ENCODE measurements at places on chromosomes 5 and 9.
A peak's percentile ranks its signal among the peaks of the same experiment; 100 is the strongest.

- no peak for DNase-seq
Measured at GRCh38 chr9:16112116-16112515, 559.3 kb downstream of the CCDC171 start.

DNA sequence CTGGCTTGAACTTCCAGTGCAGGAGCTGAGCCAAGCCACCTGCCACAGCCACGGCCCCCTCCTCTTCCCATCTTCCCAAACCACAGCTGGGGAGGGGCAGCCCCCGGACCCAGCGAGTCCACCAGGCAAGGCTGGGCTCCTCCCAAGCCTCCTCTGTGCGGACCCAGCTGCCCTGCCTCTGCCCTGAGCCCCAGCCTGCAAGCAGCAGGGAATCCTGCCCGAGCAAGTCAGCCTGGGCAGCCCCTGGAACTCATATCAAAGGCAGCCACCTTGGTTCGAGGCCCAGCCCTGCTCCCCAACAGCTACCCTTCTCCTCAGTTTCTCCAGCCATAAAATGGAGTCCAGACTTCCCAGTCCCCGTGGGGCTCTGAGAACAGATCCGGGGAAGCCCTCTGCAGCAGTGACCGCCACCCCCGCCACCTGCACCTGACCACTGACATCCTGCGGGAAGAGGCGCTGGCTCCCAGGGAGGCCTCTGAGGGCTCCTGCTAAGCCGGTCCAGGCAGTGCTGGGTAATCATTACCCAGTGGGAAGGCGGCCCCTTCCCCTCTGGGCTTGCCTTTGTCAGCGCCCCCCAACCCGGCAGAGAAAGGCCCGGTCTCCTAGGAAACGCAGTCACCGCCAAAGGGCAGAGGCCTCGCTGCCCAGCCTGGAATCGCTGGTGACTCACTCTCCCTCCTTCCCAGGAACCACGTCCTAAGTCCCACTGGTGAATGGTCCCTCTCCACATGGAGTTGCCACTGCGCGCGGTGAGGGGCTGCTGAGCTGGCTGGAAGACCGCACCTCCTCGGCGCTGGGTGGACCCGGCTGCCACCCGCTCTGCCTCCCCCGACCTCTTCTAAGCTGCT, 1.5 kb downstream of the VAV2 start:
- peak; percentile 84 for DNase-seq

- peak; percentile 67 for DNase-seq
Measured at GRCh38 chr5:138844812-138845513, 30.2 kb downstream of the LRRTM2 start.

GRCh38 chr5:168530621-168531150, 1.6 kb downstream of the FBLL1 start:
- DNase-seq = no peak

GRCh38 chr5:180380856-180381255, 27.7 kb upstream of the GFPT2 start:
- no peak for DNase-seq

DNA sequence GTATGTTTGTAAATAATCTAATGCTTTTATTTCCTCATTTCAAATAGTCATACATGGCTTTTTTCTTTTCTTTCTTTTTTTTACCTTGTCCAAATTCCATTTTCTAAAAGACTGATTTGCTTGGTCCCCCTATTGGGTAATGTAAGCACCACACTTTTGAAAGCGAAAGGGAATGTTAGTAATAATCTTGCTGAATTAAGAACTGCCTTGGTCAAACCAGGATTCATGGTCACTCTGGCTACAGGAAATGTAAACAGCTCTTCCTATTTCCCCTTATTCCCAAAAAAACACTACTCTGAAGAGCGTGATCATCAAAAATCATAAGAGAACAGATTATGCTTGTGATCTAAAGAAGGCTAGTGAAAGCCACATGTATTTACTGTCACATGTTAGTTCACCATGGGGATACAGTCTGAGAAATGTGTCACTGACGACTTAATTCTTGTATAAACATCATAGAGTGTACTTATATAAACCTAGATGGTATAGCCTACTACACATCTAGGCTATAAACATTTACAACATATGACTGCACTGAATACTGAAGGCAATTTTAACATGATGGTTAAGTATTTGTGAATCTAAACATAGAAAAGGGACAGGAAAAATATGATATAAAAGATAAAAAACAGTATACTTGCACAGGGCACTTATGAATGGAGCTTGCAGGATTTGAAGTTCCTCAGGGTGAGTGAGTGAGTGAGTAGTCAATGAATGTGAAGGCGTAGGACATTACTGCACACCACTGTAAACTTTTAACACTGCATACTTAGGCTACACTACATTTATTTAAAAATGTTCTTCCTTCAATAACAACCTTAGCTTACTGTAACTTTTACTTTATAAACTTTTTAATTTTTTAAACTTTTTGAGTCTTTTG, 75.3 kb downstream of the HMGCR start:
- peak; percentile 23 for DNase-seq

GRCh38 chr9:5288591-5288990, 15.9 kb downstream of the RLN2 start:
- no peak for DNase-seq

DNA sequence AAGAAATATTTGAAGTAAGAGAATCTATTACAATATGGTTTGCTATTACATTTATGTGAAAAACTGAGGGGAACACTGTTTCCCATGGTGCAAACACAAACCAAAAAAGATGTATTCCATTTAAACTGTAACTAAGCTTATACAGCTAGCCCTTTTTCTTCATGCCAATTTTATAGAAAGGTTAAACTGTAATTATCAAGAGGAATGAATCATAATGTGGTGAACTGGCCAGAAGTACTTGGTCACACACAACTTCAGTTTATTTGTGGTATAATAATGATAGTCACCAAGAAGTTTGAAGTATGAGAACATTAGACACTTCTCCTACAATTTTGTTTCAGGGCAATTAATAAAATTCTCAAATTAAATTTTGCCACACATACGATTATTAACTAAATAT, 177.9 kb downstream of the XRCC4 start:
- peak; percentile 44 for DNase-seq

DNA sequence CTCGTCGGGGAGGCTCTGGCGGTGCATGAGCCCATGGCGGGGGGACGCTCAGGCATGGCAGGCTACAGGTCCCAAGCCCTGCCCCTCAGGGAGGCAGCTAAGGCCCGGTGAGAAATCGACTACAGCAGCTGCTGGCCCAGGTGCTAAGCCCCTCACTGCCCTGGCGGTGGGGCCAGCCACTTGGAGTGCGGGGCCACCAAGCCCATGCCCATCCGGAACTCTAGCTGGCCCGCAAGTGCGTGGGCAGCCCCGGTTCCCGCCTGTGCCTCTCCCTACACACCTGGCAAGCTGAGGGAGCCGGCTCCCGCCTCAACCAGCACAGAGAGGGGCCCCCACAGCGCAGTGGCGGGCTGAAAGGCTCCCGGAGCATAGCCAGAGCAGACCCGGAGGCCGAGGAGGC, 1896.9 kb upstream of the CDH6 start:
- DNase-seq = no peak

DNA sequence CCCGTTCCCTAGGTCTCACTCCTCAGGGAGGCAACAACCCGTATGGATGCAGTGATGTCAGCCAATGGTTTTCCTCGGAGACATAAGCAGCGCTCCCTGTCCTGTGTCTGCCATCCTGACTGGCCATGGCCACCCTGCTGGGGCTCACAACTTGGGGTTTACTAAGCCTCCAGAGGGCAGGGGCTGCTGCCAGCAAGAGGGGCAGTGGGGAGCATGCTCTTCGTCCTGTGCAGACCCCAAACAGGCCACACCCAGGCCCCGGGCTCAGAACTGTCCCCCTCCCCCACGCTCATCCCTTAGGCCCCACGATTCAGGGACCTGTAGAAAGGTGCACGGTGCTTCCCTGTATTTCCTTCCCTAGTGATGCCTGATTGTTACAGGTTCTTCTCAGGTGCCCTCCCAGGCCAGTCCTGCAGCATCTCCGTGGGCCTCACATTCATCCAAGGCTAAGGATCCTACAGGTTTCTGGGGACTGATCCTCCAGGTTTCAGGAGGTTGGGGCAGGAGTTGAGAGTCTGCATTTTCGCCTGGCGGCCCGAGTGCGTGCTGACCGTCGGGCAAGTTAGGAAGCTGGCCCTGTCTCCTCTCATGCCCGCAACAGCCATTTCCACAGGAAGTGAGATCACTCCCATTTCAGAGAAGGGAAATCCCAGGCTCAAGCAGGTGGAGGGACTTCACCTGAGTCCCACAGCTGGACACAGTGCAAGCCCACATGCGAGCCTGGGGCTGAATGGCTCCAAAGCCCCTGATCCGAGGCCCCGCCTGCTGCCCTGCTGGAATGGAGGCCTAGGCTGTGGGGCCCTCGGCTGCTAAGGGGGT, 217.6 kb downstream of the ROR2 start:
- DNase-seq = no peak

DNA sequence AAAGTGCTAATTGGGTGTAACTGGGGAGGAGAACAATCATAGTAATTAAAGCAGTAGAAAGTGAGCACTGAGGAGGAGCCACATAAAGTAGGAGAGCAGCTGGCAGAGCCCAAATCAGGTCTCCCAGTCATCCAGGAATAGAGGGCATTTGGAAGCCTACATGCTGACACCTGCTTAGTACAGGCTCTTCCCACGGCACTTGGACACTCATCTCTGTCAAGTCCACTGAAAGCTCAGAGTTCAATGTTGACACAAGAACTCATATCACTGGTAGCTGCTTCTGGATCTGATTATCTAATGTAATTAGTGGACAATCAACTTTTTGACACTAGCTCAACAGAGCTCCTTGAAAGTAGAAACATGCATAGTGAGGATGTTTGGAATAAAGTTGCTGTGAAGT, 45.9 kb upstream of the PCSK1 start:
- no peak for DNase-seq
